SK-N-SH (cell line): ENCODE measurements at places on chromosomes 12 and 14.

DNA sequence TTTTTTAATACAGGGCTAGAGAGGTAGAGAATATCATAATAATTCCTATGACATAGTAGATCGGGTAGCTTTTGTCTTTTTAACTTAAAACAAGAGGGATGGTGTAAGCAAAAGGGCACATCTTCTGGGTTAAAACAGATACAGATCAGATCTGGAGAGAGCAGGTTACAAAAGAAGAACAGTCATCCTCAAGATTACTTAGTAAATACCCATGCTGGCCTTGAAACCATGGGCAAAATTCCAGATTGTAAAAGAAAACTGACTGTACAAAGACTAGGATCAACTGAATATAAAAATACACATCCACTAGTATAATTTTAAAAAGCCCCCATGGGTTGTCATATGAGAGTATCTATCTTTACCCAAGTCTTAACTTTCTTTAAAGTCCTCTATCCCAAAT, 76.7 kb downstream of the MED13L start:
- DNase-seq: no peak

DNA sequence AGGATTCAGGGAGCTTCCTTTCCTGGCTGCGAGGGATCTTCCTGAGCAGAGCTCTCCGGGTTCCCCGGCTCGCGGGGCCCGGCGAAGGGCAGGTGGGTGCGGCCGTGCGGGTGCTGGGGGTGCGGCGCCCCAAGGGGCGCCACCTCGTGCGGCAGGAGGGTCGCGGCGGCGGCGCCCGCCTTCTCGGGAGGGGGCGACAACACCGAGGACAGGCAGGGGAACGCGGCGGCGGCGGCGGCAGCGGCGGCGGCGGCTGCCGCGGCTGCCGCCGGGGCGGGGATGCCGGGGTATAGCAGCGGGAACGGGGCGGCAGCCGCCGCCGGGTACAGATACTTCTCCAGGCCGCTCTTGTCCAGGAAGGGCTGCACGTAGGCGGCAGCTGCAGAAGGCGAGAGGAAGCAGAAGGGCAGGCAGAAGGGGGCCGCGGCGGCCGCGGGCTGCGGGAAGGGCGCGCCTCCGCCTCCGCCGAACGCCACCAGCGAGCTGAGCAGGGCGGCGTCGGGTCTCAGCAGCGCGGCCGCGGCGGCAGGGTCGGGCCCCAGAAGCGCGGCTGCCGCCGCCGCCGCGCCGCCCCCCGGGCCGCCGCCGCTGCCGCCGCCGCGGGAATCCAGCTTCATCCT, 2.7 kb downstream of the BHLHE41 start:
- DNase-seq: peak; percentile 76

DNA sequence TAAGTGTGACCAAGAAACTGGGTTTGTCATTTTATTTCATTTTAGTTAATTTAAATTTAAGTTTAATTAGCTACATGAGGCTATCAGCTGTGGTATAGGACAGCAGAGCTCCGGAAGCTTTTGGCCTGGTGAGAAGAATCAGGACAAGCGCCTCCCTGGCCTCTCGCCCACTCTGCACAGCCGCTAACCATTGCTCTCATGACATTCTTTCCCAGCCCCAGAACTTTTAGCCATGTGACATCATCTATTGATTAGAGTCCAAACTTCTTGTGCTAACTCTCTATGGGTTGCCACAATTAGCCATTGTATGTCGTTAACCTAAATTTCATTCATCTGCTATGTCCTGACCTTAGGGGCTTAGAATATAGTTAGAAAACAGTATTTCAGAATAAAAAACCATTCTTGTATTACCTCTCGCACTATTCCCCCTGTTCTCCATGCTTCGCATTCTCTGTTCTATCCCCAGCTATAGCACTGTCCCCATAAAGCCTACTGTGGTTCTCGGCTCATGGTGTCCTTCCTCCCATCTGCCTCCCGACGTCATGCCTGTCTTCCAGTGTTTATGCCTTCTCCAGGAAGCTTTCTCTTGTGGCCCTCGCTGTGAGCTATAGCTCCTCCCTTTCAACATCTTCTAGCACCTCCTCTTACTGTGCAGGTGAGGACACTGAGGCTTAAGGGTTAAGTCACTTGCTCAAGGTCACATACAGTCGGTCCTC, 23.5 kb downstream of the SSH1 start:
- DNase-seq: no peak

- DNase-seq: no peak
These were observed 64.4 kb downstream of the SERPINA3 start for GRCh38 chr14:94676495-94677185.

DNA sequence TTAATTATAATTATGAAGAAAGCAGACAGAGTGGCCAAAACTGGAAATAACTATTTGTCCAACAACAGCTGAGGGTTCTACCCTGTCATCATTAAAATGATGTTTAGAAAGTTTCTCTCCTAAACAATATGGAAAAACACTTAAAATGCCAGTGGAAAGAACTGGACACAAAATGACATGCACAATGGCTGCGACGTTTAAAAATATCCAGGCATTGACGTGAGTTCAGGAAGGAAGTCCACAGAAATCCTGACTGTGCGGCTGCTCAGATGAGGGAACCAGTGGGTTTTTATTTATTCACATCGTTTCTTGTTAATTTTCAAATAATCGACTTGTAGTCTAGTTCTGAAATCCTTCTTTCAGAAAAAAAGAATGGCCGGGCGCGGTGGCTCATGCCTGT, 58.3 kb downstream of the CCNK start:
- no peak for DNase-seq

- DNase-seq: no peak
These were observed 30.9 kb downstream of the GPR137C start for GRCh38 chr14:52583544-52583943.

- no peak for DNase-seq
These were observed 73.9 kb downstream of the PPP1R36 start for GRCh38 chr14:64623554-64624165.

- no peak for DNase-seq
These were observed 34.6 kb downstream of the FMNL3 start for GRCh38 chr12:49672301-49673217.

DNA sequence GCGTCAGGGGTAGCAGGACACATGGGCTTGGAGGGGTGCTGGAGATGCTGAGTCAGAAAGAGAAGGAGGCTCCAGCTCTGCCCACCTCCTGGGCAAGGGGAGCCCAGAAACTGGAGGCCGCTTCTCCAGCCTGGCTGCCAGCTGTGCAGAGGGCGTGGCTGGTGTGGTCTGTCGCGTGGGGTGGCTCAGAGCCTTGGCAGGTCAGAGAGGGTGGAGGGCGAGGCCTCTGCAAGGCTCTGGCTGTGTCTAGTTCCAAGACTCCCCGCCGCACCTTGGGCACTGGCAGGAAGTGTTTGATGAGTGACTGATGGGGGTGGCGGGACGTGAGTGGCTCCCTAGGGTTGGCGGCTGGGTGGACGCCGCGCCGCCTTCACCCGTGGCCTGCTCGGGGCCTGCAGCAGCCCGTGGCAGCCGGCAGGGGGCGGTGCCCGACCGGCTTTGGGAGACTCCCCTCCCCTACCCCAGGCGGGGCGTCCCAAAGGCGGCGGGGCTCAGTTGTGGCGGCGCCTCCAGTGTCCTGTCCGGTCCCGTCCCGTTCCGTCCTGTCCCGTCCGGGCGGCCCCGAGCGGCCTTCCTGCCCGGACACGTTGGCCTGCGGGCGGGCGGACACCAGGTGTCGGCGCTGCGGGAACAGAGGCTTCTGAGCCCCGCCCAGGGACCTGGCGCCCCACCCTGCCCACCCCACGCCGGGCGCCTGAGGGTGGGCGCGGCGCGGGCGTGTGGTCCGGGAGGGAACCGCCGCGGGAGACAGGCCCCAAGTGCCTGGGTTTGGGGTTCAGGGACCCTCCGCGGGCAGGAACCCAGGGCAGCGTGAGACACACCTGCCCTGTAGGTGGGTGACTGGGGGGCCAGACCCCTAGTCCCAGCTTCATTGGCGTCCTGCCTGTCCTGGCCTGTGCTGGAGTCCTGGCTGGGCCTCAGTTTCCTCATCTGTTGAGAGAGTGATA, 39.7 kb downstream of the KRT80 start:
- peak; percentile 90 for DNase-seq

DNA sequence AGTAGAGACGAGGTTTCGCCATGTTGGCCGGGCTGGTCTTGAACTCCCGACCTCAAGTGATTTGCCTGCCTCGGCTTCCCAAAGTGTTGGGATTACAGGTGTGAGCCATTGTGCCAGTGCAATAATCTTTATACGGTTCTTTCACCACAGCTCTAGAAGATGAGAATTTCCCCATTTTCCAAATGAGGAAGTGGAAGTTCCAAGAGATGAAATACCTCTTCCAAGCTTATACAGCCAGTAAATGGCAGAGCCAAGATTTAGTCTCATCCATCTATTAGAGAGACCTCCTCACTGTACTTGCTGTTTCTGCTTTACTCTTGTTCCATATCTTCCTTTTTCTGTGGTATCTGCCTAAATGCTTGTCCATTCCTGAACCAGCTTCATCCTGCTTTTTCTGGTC, 3.1 kb upstream of the LMNTD1 start:
- DNase-seq: no peak

DNA sequence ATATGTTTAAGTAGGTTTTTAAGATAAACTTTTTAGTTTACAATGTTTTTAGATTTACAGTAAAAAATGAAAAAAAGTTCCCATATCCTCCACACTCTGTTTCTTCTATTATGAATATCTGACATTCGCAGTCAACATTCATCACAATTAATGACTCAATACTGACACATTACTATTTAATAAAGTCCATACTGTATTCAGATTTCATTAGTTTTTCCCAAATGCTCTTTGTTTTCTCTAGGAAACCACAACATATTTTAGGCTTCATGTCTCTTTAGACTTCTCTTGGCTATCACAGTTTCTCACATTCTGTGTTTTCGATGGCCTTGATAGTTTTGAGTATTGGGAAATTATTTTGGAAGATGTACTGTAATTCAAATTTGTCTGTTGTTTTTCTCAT, 399.8 kb downstream of the SLC6A15 start:
- DNase-seq: no peak

DNA sequence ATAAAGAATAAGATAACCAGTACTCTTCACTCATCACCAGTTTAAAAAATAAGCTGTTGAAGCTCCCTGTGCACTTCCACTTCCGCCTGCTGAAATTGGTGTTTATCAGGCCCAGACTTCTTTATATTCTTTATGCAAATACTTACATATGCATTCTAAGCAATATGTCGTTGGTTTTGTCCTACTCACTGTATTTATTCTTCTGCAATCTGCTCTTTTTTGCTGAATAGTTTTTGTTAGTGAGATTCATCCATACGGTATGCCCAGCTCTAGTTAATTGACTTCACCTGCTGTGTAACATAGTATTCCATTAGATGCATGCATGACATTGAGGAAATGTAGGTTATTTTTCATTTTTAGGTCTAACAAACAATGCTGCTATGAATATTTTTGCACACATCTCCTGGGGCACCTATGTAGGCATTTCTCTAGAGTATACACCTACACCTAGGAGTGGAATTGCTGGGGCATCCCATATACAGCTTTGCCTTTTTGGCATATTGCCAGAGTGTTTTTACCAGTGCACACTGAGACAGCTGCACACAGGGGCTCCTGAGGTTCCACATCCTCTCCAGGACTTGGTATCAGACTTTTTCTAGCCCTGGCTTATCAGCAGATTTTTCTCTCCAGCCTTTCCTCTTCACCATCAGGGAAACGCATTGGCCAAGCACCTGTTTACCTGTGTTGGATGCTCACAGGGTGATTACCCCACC, 1.0 kb upstream of the NRIP2 start:
- no peak for DNase-seq

DNA sequence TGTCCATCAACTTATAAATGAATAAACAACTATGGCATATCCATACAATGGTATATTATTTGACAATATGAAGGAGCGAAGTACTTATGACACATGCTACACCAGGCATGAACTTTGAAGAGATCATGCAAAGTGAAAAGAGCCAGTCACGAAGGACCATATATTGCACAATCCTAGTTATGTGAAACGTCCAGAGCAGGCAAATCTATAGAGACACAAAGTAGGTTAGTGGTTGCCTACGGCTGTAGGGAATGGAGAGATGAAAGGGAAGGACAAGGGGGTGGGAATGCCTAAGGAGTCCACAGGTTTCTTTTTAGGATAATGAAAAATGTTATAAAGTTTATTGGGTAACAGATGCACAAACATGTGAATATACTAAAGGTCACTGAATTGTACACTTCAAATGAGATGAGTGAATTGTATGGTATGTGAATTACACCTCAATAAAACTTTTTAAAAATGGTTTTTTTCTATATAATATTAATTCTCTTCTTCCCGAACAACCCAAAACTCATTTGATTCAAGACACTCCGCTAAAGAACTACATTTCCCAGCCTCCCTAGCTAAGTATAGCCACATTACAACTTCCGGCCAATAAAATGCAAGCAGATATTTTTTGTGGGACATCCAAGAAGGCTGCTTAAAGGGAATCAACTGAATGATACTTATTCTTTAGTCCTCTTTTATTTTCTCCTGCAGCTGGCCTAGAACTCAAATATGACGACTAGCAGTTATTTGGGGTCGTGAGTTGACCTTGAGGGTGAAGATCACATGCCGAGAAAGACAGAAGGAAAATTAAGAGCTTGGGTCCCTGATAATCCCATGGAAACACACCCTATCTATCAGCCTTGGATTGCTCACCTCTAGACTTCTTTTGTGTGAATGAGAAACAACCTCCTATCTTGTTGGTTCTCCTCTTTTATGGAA, 187.2 kb downstream of the TTC8 start:
- DNase-seq: no peak

DNA sequence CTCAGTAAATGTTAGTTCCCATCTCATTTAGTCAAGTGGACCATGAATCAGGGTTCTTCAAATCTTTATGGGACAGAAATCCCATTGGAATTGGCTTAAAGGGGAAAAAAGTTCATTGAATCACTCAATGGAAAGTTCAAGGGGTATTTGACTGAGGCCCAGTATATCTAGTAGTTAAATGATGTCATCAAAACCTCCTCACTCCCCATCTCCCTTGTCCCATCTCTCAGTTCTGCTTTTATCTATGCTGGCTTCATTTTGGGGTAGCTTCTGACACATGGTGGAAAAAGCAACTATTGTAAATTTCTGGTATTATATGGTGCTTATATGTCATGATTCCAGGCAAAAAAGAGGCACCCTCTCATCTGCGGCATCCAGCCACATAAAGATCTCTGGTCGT, 51.9 kb downstream of the DAAM1 start:
- DNase-seq: no peak

DNA sequence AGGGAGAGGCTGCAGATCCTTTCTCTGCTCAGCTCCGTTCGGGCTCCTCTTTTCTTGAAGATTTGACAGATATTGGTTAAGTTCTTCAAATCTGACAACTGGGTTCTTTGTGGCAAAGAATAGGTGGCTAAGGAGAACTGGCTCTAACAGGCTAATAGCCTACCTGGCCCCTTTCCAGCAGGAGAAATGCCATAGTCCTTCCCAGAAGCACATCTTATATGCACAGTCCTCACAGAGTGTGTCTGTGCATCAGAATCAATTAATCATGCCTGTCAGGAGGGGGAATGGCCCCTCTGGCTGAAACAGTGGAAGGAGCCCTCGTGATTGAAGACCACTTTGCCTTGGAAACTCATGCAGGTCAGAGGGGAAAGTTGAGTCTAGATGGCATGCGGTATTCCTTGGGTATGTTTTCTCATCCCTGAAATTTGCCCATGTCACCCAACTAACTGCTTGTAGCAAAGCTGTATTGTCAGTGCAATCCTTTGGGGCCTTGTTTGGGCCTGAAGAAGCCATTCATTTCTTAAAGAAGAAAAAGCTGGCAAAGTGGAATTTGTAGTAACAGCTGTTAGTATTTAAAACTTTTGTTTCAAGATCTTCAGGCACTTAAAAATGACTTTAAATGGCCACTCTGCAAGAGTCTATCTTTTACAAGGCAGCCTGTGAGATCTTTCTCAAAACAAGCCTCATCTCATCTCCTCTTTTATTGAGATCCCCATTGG, 251.5 kb downstream of the ZFP36L1 start:
- DNase-seq: no peak
